ENCODE measurements at places on chromosomes 13 and 19. TPM values are rescaled to one million over a fixed set of nuclear protein-coding genes. Genes with fewer than 3 reads are reported as not detected.

The PRRG2 gene
- not detected for total RNA-seq

DNA sequence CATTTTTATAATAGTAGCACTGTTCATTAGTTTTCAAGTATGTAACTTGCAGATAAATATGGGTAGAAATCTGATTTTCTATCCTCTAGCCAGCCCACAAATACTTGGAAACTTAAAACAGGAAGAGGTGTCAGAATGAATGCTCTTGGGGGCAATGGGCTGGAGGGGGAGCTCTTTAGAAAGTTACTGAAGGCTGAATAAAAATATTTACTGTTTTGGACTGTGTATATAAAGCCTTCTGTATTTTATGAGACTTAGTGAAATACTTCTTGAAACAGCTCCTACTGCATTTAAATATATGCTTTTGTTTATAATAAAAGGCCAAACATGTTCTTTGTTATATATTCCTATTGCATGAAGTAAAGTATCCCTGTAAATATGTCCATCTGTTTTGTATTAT is 138.8 kb downstream of the RGCC start:
- no peaks in the 10 kb centered on the region for H3K4me1 ChIP-seq
- no peak overlapping the region for H3K27ac ChIP-seq
- H3K27me3 ChIP-seq = no peaks in the 10 kb centered on the region
- DNase-seq = no peak
- H3K36me3 ChIP-seq = no peaks in the 10 kb centered on the region

GRCh38 chr19:35138305-35138892 is at the start of gene FXYD1:
TSS of gene FXYD1 (plus strand) at chr19:35138824. CDS start at chr19:35140080, 1,256 bp downstream.
- peak within 1 kb of the TSS; percentile 84 for H3K27ac ChIP-seq
- no peaks in the 10 kb centered on the region for H3K36me3 ChIP-seq
- no peak for DNase-seq

DNA sequence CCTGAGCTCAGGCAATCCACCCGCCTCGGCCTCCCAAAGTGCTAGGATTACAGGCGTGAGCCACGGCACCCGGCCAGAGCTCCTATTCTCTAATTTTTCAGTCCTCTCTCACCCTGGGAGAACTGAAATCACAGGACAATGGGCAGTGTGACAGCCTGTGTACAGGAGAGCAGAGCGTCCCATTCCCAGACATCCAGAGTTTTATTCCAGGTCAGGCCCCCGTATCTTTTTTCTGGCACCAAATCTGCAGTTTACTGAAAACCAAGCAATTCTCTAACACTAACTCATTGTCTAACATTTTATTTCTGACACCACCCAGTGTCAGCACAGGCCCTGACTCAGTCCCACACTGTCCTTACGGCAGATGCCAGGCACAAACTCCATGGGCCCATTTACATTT is 6.7 kb downstream of the ZNF708 start:
- H3K36me3 ChIP-seq = peaks cover 5% of the 10 kb centered on the region
- H3K4me3 ChIP-seq = no peak overlapping the region
- DNase-seq = no peak
- H3K27me3 ChIP-seq = no peaks in the 10 kb centered on the region

DNA sequence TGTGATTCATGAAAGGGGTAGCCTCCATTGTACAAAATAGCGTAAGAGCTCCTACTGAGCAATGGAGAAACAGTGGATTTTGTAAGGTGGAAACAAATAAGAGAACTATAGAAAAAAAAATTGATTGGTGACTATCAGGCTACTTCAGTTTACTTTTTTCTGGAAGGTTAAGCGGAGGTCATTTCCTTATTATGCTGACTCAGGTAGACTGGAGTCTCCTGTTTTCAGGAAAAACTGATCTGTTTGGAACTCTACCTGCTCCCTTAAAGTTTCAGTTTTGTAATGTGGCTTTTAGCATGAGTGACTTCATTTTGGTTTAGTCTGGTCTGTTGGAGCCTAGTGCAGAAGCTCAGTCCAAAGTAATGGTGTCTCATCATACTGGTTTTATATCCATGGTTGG is 3.4 kb downstream of the ZNF607 start:
- H3K27me3 ChIP-seq = no peaks in the 10 kb centered on the region
- no peak for DNase-seq
- peaks cover 12% of the 10 kb centered on the region for H3K4me1 ChIP-seq
- peaks cover 5% of the 10 kb centered on the region for H3K36me3 ChIP-seq

Data from thoracic aorta (tissue), 2 donors.